ENCODE measurements at places on chromosomes 4 and X.

GRCh38 chrX:40022421-40022820 is 75.3 kb downstream of the BCOR start:
- DNase-seq = no peak

DNA sequence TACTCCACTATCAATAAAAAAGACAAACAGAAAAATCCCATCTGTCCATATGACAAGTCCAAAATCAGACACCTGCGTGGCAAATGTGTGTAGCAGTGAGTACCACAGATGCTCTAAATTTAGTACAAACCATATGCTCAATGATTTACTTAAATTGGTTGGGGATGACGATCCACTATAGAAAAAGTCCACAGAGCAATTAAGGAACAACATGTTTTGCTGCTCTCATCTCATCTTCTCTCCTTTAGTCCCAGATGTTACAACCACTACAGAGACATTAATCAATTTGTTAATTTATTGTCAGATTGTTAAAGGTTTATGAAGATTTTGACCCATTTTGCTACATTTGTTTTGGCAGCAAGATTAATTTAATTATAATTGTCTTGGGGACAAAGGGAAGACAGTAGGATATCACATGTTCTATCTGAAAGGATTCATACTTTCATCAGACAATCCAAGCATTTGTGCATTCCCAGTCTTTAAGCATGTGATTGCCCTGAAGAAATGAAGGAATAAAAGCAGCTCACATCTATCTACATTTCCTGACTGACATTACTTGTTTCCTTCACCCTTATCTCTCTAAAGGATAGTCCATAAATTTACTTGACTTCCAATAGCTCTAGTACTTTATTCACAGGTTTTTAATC is 2268.1 kb downstream of the PCDH7 start:
- no peak for DNase-seq

- DNase-seq = no peak
These were observed 18.8 kb downstream of the PPP2R2C start for GRCh38 chr4:6453688-6453990.

- DNase-seq = no peak
These were observed 243.2 kb upstream of the POF1B start for GRCh38 chrX:85622635-85623034.
